ENCODE measurements at places on chromosomes 1 and 21.

DNA sequence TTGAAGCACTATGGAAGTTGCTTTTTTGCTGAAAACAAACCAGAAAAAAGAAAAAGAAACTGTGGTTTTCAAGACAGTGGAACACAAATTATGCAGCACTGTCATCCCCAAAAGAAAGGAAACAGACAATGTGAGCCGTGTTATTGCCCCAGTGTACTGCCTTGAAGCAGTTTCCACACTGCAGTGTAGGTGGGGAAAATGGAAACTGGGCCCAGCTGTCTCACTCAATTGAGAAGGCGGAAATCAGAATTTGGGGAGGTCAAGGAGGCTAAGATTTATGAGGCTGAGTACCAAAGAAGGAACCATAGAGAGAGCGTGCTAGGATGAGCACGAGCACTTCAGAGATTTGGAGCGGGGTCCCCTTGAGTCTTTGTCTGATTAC, 55.5 kb downstream of the MPZL1 start:
- no peak for DNase-seq

GRCh38 chr21:38365521-38365920, 108.7 kb downstream of the KCNJ15 start:
- no peak for DNase-seq

DNA sequence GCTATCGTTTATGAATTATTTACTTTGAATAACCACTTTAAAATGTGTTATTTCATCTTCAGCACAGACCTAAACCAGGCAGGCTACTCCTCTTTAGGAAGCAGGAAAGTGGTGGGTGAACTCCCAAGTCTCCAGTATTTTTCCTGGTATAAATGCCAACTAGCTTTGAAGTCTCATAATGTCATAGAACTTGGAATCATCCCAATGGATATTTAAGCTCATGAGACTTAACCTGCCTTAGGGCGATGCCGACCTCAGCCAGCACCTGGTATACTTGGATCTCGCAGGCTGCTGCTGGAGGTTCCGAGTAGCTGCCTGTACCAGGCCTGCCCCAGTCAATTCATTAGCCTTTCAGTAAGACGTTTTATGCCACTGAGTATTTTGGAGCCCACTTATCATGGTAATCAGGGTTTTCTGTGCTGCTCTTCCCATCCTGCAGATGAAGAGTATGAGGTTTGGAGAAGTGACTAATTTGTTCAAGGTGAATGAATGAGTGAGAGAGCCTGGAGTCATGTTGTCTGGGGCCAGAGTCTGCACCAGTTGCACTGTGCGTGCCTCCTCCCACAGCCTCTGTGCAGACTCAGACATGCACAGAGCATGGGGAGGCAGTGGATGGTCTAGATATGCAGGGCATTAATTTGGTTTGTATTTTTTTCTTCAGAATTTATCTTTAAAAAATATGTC, 34.9 kb downstream of the VANGL1 start:
- DNase-seq, result no peak

GRCh38 chr1:214187121-214187900, 93.6 kb upstream of the SMYD2 start:
- DNase-seq, result no peak

GRCh38 chr1:108814343-108815125, 42.4 kb downstream of the AKNAD1 start:
- DNase-seq, result no peak

DNA sequence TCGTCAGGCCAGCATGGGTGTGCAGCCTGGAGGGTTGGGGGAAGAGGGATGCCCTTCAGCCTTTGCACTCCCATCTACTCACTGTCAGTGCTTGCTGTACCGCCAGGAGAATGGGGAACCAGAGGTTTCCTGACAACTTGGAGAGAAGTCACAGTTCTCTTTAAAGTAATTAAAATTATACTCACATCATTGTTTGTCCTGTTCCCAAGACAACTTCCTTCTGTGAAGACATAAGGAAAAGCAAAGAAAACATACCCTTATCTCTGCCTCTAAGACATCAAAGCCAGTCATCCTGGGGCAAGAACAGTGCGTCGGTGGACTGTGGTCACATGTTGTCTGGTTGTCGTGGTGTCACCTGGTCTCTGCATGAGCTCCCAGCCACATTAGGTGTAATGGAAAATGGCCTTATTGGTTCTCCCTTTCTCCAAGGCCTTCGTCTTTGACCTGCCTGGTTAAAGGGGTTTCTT, 17.6 kb downstream of the TRAF5 start:
- no peak for DNase-seq

GRCh38 chr1:214445831-214446614, 105.4 kb downstream of the PTPN14 start:
- no peak for DNase-seq

GRCh38 chr1:21383785-21384401, 56.0 kb upstream of the NBPF3 start:
- no peak for DNase-seq

DNA sequence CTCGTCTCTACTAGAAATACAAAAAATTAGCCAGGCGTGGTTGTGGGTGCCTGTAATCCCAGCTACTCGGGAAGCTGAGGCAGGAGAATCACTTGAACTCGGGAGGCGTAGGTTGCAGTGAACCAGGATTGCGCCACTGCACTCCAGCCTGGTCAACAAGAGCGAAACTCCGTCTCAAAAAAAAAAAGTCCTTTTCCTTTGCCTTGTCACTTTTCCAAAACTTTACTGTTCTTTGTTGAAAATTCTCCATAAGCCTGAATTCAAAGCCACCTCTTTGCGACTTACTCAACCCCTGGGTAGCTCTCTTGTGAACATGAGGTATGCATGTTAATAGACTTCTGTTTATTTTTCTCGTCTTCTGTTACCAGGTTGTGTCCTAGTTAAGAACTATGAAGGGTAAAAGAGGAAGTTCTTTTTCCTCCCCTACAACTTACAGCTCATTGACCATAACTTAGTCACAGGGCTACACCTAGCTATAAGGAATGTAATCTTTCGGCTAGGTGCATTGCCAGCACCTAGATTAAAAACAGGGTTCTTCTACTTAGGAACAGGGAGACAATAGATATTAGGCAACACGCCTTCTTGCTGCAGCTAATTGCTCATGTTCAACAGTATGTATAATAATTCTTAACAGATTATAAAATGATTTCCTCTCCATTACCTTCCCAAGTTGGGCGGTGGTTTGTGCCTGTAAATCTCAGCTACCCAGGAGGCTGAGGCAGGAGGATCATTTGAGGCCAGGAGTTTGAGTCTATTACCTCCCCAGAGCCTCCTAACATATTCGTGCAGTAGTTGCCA, 40.9 kb downstream of the PTAFR start:
- no peak for DNase-seq

DNA sequence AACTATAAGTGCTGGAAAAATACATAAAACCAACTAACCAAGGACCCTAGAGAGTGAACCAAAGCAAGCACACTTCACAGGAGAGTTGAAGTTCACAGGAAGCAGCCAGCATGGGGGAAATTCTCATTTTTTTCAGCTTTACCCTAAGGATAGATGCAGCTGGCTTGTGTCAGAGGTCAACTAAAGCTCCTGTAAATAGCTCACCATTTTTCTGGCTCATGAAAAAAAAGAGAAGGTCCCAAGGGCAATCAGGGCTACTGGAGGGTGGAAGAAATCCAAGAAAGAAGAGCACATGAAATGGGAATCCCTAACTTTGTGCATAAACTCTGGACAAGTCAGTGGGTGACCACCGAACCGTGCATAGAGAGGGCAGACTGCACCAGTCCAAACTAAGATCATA, 58.3 kb downstream of the KCNJ15 start:
- DNase-seq, result no peak

DNA sequence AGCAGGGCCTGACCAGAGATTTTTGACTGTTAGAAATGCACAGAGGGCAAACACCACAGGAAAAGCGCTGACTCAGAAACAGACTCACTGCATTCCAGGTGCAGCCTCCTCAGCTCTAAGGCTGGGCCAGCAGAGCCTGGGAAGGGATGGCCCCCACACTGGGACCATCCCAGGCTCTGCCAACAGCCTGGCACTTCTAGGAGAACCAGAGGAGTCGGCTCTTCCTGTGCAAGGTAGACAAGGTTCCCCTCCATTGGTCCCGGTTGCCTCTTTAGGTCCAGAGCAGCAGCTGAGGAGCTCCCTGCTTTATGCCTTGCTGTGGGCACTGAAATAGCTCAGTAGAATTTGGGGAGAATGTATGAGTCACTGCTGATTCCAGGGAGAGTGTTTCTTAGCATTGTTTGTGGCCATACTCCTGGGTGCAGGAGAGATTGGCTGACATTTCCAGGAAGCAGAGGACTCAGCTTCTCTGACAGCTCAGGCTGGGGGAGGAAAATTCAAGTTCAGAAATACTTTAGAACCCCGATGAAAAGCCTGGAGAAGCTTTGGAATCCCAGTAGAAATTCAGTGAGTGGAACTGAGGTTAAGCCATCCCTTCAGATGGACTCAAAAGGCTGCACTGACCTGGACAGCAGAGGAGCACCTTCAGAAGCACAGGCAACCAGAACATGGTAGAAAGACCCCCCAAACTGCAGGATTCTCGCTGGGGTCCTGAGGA, 19.7 kb downstream of the PRAMEF1 start:
- DNase-seq, result no peak

GRCh38 chr1:236685205-236685916, 938 bp upstream of the ACTN2 start:
- no peak for DNase-seq

- DNase-seq, result no peak
Observed at GRCh38 chr1:222546091-222546490, 1.8 kb downstream of the HHIPL2 start.

DNA sequence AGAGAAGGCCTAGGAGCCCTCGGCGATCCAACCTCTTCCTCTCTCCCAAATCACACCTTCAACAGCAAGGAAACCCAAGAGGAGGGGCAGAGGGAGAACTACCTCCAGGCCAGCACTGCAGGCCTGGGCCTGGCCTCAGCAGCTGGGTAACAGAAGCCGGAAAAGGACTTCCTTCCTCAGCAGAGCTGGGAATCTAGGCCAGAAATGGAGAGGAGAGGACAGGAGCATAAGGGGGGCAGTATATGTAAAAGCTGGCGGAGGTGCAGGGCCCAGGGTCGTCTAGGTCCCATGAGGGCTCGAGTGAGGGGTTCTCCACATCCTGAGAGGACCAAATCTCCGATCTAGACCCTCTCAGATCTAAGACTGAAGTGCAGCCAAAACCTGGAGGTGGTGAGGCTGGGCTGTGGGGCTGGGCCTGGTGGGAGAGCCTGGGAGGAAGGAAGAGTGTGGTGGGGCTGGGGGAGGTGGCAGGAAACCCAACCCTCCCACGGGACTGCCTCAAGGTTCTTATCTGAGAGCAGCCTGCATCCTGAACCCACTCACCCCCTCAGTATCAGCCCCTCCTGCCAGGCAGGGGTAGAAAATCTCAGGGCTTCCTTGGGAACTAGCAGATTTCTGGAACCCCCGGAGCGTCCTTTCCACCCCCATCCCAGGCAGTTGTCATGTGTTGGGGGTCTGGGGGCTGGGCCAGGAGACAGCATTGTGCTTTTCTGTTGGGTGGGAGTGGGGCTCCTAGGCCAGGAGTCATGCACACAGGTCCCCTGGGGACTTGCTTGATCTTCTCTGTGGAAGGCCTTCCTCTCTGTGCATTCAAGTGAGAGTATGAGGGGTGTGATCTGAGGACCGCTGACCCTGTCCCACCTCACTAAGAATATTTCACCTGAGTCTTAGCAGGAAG, 33.0 kb downstream of the PIK3C2B start:
- no peak for DNase-seq

DNA sequence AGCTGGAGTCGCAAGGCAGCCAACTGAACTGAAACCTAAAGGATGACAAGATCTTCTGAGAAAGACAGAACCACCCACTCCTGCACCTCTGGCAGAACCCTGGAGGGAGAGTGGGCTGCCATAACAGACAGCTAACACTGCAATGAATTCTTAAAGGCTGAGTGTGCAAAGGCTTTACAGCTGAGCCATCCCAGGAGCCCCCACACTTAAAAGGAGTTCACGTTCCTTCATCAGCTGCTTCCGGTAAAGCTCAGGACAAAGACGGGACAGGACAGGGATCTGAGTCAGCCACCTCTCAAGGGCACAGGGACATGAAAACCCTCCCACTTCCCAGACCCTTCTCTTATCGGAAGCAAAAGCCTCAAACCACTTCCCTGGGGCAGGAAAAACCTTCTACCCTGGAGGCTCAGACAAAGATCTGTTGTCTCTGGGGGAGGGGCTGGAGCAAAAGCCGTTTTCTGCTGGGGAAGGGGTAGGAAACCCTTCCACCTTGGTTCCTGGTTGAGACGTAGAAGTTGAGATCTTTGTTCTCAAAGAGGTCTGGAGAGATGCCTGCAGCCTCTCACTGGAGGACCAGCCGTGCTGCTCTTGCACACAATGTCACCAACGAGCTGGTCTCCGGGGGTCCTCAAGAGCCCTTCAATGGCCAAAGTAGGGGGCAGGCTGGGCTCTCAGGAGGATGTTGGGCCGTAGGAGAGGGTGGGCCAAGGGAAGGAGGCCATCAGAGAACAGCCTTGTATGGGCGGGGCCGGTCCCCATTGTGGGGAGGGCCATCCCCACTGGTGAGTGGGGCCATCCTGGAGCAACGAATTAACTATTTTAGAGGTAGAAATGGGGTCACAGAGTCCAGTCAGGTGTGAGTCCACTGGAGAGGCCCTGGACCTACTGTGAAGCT, 452.4 kb downstream of the PTPRU start:
- no peak for DNase-seq

- no peak for DNase-seq
Observed at GRCh38 chr1:187396226-187396625, 567.5 kb downstream of the PLA2G4A start.

DNA sequence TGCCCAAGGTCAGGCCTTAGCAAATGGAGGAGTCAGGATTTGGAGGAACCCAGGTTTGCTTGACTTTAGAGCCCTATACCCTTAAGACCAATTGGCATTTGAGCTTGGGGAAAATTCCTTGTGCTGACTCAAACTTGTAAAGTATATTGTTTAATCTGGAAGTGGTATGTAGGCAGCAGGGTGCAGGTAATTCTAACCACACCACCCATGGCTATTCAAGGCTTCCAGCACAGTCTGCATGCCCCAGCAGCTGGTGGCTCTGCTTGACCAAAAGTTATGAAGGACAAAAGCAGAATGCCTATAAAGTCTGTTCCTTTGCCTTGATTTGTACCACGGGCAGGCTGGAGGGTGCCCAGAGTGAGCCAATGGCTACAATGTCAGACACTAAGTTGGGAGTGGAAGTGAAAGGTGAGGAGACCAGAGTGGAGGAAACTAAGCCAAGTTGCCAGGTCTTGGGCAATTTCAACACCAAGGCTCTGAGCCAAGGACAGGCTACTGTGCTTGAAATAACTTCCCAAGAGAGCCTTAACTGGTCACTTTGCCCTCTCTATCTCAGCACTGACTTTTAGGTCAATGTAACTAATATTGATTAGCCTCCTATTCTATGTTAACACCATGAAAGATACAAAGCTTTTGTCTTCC, 4.7 kb upstream of the G0S2 start:
- DNase-seq, result no peak
